Activated naive CD4-positive, alpha-beta T cell treated with anti-CD3 and anti-CD28 coated beads, Interleukin-2, amount 10 ng/mL, durations not matched to agents 7 days and 5 days (primary cell): ENCODE measurements at places on chromosomes 2 and 18.
A peak's percentile ranks its signal among the peaks of the same experiment; 100 is the strongest.

DNA sequence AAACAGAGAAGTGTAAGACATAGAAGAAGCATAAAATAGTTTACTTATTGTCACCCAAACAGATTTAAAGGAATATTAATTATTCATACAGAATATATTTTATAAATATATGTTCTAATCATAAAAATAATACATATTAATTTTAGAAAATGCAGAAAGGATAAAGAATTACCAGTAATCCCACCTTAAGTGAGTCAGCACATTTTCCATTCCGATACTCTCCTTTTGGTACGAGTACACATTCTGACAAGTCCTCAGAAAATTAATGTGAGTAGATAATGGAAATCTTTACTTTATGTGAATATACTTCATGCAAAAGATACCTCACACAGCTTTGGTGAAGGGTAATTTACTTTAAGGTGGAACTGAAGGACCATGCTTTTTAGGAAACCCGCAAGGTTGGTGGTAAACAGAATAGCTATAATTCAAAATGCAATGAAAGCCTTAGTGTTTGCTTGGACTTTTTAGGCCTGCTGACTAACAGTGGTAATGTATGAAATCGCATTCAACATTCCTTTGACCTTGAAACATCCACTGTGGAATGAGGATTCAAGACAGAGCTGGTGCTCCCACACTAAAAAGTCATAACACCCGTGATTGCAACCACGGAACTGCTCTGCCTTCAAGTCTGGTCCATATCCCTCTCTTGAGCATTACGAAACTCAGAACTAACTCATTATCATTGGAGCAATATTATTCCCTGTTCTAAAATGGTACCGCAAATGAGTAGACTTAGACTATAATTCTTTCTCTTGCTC lies 28.1 kb upstream of the HTR2B start:
- no peak overlapping the region for H3K27ac ChIP-seq
- no peaks in the 10 kb centered on the region for H3K27me3 ChIP-seq
- no peak overlapping the region for H3K4me3 ChIP-seq
- no peak for DNase-seq

GRCh38 chr18:13463526-13464210 lies 245.1 kb downstream of the LDLRAD4 start:
- H3K27me3 ChIP-seq = no peaks in the 10 kb centered on the region
- peaks cover 49% of the 10 kb centered on the region for H3K36me3 ChIP-seq
- H3K4me3 ChIP-seq = peak overlapping the region; percentile 99
- peak overlapping the region; percentile 98 for H3K27ac ChIP-seq
- H3K4me1 ChIP-seq = peaks cover 68% of the 10 kb centered on the region

GRCh38 chr18:34352385-34353163 lies 127.9 kb upstream of the NOL4 start:
- no peaks in the 10 kb centered on the region for H3K27me3 ChIP-seq
- no peaks in the 10 kb centered on the region for H3K36me3 ChIP-seq
- H3K4me1 ChIP-seq = no peaks in the 10 kb centered on the region
- H3K4me3 ChIP-seq = no peak overlapping the region
- DNase-seq = no peak

DNA sequence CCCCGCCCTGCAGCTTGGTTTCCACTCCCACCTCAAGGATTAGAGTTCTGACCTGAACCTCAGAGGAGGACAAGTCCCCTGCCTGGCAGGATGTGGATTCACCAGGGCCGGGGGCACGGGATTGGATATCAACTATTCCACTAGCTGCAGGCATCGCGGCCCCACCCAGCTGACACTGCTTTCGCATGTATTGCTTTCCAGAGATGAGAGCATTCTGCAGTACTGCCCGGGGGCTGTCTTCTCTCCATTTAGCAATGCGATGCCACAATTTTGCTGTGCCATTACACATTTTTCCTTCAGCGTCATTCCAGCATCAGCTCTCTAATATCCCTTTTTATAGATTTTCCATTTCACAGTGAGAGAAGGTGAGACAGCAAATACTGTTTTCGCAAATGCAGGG lies 42.0 kb downstream of the CTIF start:
- DNase-seq = no peak
- no peak overlapping the region for H3K27ac ChIP-seq
- peaks cover 4% of the 10 kb centered on the region for H3K27me3 ChIP-seq
- no peaks in the 10 kb centered on the region for H3K4me1 ChIP-seq

DNA sequence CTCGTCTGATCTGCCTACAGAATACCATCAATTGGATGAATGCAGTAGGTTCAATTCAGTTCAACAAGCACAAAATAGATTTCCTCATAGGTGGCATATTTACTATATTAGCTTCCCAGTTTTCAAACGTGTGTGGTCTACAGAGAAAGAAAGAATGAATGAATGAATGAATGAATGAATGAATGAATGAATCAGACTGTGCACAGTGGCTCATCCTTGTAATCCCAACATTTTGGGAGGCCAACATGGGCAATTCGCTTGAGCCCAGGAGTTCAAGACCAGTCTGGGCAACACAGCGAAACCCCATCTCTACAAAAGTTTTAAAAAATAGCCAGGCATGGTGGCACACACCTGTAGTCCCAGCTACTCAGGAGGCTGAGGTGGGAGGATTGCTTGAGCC lies 94.9 kb downstream of the TRABD2A start:
- peaks cover 22% of the 10 kb centered on the region for H3K36me3 ChIP-seq
- no peaks in the 10 kb centered on the region for H3K27me3 ChIP-seq
- H3K27ac ChIP-seq = no peak overlapping the region
- H3K4me1 ChIP-seq = peaks cover 47% of the 10 kb centered on the region
- no peak overlapping the region for H3K4me3 ChIP-seq

DNA sequence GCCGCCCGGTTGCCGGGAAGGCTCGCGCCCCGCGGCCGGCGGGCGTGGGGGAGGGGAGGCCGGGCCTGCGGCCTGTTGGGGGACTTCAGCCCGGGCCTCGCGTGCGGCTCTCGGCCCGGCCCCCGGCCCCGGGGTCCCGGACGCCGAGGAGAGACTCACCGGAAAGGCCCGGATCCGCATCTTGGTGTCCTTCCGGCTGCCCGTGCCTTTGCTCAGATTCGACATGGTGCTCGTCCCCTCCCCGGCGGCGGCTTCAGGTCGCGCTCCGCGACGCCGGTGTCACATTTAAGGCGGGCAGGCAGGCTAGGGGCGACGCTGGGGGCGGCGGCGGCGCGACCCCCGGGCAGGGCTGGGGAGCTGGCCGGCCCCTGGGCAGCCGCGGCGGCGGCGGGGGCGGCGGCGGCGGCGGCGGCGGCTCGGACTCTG lies 365 bp downstream of the CUL3 start:
- H3K27me3 ChIP-seq = no peaks in the 10 kb centered on the region
- H3K36me3 ChIP-seq = peaks cover 20% of the 10 kb centered on the region
- H3K4me1 ChIP-seq = peaks cover 56% of the 10 kb centered on the region
- peak; percentile 76 for DNase-seq

DNA sequence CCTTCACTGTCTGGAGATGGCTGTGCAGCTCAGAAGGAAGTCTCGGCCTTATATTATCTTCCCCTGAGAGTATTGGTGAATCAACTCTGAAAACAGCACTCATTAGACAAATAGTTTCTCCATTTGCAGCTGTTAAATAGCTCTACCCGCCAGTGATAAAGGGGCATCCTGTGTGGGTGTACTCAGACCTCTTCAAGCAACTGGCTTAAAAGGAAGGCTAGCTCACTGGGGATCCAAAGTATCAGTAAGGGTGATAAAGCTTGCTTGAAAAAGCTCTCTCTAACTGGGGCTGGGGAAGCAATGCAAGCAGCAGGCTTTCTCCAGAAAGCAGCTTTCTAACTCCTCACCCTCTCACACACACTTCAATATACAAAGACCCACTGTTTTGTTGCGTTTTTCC lies 64.9 kb upstream of the PSMD14 start:
- no peak for DNase-seq
- H3K27me3 ChIP-seq = peaks cover 8% of the 10 kb centered on the region
- H3K4me3 ChIP-seq = peak overlapping the region; percentile 80
- H3K27ac ChIP-seq = peak overlapping the region; percentile 73
- H3K36me3 ChIP-seq = peaks cover 11% of the 10 kb centered on the region
- peaks cover 48% of the 10 kb centered on the region for H3K4me1 ChIP-seq

DNA sequence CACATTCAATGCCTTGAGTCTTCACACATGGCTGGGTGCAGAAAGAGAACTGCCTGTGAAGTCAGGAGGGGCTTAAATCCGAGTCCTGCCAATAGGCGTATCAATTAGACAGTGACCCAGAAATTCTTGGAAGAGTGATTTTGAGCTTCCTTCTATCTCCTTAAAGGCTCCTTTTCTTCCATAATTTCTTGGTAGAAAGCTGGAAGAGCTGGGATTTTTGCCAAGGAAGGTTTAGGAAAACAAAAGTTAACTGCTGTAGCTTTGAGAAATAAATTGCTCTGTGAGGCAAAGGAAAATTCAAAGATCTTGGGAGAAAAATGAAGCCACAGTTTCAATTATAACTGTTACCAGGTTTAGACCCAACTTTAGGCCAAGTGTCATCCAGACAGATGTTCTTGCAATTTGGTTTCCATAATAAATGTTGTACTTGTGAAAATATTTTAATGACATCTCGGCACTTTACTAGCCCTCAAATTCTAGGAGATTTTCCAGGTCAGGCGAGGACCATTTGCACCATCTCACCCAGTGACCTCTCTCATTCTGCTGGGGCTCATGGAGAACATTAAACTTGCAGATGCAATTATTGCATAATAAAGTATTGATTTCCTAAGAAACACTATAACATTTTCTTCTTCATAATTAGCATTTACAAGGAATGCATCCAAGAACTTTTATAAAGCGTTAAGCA lies 329.7 kb upstream of the MEIS1 start:
- no peak overlapping the region for H3K27ac ChIP-seq
- no peak overlapping the region for H3K4me3 ChIP-seq
- no peaks in the 10 kb centered on the region for H3K4me1 ChIP-seq
- H3K36me3 ChIP-seq = no peaks in the 10 kb centered on the region
- no peak for DNase-seq

DNA sequence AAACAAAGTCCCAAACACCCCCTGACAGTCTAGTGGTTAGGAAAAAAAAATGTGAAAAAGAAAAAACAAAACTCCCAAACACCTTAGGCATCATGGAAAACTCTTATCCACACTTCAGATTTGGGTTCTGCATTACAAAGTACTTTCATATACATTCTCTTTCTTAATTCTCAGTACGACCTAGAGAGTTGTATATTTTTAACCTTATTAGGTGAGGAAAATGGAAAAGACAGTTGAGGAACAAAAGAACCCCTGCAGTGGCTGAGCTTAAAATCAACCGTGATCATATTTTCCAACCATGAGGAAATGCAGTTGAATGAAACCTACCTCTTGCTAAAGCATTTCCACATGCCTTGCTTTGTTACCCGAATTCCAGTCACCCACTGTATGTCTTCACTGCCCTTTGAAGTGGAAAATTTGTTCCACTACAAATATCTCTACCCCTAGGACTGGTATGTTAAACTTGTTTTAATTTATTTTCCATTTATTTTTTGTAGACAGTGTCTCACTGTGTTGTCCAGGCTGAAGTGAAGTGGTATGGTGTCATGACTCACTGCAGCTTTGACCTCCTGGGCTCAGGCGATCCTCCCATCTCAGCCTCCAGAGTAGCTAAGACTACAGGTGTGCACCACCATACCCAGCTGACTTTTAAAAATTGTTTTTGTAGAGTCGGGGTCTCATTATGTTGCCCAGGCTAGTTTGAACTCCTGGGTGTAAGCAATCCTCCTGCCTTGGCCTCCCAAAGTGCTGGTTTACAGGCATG lies 56.9 kb upstream of the LPIN2 start:
- no peaks in the 10 kb centered on the region for H3K36me3 ChIP-seq
- H3K27ac ChIP-seq = no peak overlapping the region
- no peak for DNase-seq
- no peaks in the 10 kb centered on the region for H3K27me3 ChIP-seq
- H3K4me1 ChIP-seq = peaks cover 40% of the 10 kb centered on the region

DNA sequence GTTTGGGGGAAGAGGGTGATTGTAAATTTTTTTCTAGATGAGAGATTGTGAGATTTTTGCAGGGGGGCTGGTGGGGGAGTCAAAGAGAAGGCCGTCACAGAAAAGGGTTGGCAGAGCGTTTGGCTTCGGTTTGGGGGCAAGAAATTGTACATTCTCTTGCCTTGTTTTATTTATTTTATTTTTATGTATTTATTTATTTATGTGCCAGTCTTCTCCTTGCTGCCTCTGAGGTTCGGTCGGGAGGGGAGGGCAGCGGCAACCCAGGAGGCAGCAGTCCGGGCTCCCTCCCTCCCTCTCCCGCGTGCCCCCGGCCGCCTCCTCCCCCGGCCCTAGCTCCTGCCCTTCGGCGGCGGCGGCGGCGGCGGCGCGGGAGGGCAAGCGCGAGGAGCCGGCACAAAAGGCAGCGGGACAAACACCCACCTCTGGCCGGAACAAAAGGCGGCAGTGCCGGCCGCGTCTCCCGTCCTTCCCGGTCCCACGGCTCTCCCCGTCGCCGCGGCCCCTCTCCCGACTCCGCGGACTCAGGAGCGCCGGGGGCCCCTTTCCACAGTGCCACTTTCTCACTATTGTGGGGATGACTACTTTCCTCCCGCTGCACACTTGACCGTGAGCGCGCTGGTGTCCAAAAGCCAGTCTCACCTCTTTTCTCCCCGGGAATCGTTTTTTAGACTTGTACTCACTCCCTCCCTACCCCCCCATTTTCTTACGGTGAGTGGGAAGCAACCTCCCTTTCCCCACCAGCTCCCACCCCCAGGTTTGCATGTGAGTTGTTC lies 1.2 kb downstream of the BCL11A start:
- peak overlapping the region; percentile 31 for H3K4me3 ChIP-seq
- peaks cover 88% of the 10 kb centered on the region for H3K27me3 ChIP-seq
- no peak overlapping the region for H3K27ac ChIP-seq

DNA sequence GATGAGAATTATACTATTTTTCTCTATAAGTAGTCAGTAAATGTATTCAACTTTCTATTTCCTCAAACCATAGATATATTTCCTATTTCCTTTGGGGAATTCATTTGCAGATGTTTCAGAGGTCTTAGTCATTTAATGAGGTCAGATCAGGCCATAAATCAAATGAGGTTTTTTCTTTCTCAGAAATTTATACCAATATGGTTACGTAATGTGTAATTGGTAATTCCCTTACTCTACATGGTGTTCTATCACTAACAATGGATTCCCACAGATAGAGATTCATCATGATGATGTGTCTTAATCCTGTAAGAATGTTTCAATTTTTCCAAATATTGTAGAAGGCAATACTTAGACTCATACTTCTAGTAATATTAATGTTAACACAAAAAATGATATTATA lies 108.0 kb downstream of the DPP4 start:
- no peak overlapping the region for H3K4me3 ChIP-seq
- H3K36me3 ChIP-seq = peaks cover 23% of the 10 kb centered on the region
- no peak for DNase-seq
- no peaks in the 10 kb centered on the region for H3K27me3 ChIP-seq
- H3K27ac ChIP-seq = no peak overlapping the region

DNA sequence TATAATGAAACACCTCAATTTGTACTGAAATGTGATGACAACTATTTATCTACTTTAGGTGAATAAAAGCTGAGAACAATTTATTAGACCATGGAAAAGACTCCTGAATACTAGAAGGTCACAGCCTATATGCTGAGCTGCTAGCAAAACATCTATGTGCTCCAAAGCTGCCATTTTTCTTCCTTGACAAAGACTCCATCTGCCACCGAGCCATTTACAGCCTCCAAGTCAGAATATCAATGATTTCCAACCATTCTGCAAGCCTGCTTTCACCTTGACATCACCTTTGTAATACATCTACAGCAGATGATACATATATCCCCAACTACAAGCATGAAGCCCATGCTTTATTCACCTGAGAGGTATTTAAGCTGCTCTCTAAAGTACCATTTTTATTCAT lies 84.9 kb downstream of the BAZ2B start:
- H3K27ac ChIP-seq = no peak overlapping the region
- no peak overlapping the region for H3K4me3 ChIP-seq
- no peaks in the 10 kb centered on the region for H3K4me1 ChIP-seq
- H3K27me3 ChIP-seq = no peaks in the 10 kb centered on the region
- DNase-seq = no peak
